Thoracic aorta (tissue), 2 donors: ENCODE measurements at places on chromosomes 7 and 10.

DNA sequence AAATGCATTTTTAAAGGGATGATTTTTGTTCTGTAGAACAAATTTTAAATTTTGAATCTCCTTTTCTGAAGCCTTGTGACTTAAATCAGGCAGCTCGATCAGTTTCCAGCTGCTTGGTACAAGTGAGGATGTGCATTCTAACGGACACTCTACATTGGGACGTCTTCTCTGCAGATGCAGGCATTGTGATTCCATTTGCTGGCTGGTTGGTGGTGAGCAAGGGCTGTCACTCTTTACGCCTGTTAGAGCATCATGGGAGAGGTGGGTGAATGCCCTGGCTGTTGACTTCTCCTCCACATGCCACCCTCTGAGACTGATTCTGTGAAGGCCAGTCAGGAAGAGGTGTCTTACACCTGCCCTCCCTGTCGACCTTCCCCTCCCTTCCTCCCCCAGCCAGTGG lies 240.5 kb upstream of the RNF32 start:
- H3K4me1 ChIP-seq = no peaks in the 10 kb centered on the region
- DNase-seq = no peak
- no peak overlapping the region for H3K27ac ChIP-seq
- no peaks in the 10 kb centered on the region for H3K27me3 ChIP-seq

DNA sequence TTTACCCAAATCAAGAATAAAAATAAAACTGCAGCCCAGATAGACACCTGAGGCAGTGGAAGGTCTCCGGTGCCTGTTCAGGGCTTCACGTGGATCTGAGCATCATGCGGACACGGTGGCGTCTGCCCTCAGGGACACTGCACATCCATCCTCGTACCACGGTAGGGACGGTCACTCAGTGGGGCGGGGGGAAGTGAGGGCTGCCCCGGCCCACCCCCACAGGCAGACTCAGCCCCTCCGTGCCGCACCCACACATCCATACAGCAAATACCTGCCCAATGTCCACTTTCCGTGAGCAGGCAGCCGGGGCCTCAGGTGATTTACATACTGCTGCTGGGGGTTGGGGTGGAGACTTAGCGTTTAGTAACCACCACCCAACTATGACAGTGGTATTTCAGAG lies 207.8 kb downstream of the DIP2C start:
- H3K36me3 ChIP-seq = no peaks in the 10 kb centered on the region
- H3K27ac ChIP-seq = no peak overlapping the region
- H3K4me3 ChIP-seq = no peak overlapping the region
- no peak for DNase-seq
- H3K27me3 ChIP-seq = no peaks in the 10 kb centered on the region

- H3K27me3 ChIP-seq = no peaks in the 10 kb centered on the region
- no peaks in the 10 kb centered on the region for H3K36me3 ChIP-seq
- DNase-seq = no peak
- peak overlapping the region; percentile 100 for H3K27ac ChIP-seq
- H3K4me3 ChIP-seq = peak overlapping the region; percentile 93
- H3K4me1 ChIP-seq = peaks cover 23% of the 10 kb centered on the region
These were observed 4.0 kb downstream of the MXI1 start for GRCh38 chr10:110211465-110211843.

DNA sequence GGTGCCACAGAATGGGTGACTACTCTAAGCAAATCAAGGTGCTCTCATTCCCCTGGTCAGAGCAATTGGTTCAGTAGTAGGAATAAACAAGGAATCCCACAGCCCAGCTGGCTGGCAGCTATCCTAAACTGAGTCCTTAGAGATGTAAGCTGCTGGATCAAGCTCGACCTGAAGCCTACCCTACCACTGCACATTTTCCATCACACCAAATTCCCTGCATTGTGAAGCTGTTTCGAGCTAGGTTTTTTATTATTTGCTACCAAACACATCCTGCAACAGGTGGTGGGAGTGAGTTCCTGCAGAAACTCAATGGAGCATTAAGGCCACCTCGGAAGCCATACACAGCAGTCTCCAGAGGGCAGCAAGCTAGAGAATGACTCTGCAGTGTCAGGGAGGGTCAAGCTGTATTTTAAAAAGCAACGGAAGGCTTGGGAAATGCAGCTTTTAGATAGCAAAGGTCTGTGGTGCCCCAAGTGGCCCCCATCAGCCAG lies 33.7 kb upstream of the TNRC18 start:
- H3K27me3 ChIP-seq = no peaks in the 10 kb centered on the region
- DNase-seq = no peak
- no peaks in the 10 kb centered on the region for H3K4me1 ChIP-seq
- no peak overlapping the region for H3K27ac ChIP-seq
- no peaks in the 10 kb centered on the region for H3K36me3 ChIP-seq

GRCh38 chr10:113137941-113138685 lies 188.1 kb downstream of the TCF7L2 start:
- H3K4me1 ChIP-seq = peaks cover 34% of the 10 kb centered on the region
- H3K4me3 ChIP-seq = no peak overlapping the region
- peaks cover 3% of the 10 kb centered on the region for H3K36me3 ChIP-seq
- H3K27me3 ChIP-seq = no peaks in the 10 kb centered on the region
- no peak overlapping the region for H3K27ac ChIP-seq

- H3K36me3 ChIP-seq = no peaks in the 10 kb centered on the region
- no peaks in the 10 kb centered on the region for H3K27me3 ChIP-seq
- no peak for DNase-seq
- no peak overlapping the region for H3K4me3 ChIP-seq
- H3K27ac ChIP-seq = no peak overlapping the region
These were observed 194.0 kb upstream of the MGMT start for GRCh38 chr10:129272866-129273650.

DNA sequence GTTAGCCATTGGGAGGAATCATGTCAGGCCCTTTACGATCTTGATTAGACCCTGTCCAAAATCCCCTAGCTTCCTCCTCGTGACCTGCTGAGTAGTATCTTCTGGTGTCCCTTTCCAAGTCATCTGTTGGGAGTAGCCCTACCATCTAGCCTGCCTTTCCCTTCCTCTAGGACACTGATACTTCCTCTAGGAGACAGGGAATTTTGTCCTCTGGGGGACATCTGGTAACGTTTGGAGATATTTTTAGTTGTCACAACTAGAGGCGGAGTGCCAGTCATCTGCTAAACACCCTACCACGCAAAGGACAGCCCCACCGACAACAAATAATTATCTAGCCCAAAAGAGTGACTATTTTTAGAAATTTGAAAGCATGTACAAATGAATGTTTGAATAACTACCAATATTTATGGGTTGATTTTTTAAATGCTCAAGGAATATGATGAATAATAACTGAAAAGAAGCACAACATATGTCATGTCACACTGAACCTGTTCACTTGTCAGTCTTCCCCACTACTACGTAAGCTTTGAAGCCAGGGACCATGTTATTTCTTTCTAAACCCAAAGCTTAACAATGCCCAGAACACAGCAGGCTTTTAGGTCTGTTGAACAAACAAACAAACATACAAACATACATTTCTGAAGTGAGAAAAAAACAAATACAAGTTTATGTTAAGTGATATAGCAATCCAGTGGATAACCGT lies 105.9 kb downstream of the ARHGAP12 start:
- no peaks in the 10 kb centered on the region for H3K27me3 ChIP-seq
- H3K4me3 ChIP-seq = no peak overlapping the region
- no peak overlapping the region for H3K27ac ChIP-seq
- no peaks in the 10 kb centered on the region for H3K36me3 ChIP-seq
- peaks cover 13% of the 10 kb centered on the region for H3K4me1 ChIP-seq

GRCh38 chr7:46150202-46150601 lies 229.1 kb upstream of the IGFBP3 start:
- no peaks in the 10 kb centered on the region for H3K27me3 ChIP-seq
- no peak overlapping the region for H3K4me3 ChIP-seq
- no peak overlapping the region for H3K27ac ChIP-seq
- H3K4me1 ChIP-seq = peaks cover 9% of the 10 kb centered on the region
- no peaks in the 10 kb centered on the region for H3K36me3 ChIP-seq

DNA sequence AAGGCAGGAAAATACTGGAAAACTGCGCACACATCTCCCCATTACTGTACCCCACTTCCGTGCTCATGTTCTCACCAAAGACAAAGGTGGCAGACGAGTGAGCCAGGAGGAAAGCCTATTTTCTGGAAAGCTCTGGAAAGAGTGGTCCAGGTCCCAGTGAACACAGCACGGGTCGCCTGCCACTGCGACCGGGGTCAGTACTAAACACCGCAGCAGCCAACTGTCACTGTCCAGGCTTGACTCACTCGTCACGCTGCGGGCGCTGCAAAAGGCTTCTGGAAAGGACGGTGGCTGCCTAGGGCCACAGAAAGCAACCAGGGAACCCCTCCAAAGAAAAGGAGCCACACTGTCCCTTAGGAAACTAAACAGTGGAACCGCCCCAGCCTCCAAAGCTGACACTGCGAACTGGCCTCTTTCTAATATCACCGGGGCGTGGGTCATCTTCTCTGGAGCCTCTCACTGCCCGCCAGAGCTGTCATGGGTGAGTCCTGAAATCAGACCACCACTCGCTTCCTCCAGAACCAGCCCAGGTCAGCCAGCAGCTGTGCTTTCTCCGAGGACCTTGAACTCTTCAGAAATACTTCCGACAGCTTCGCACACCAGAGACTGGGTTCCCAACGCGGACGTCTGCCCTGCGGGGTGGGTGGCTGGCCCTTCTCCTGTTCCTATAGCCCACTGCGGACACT lies 4.0 kb downstream of the RADIL start:
- H3K27ac ChIP-seq = no peak overlapping the region
- no peaks in the 10 kb centered on the region for H3K36me3 ChIP-seq
- H3K4me3 ChIP-seq = no peak overlapping the region
- no peak for DNase-seq

GRCh38 chr7:105776986-105777910 lies 99.2 kb downstream of the ATXN7L1 start:
- no peak overlapping the region for H3K27ac ChIP-seq

GRCh38 chr7:87512906-87513305 lies 37.4 kb upstream of the ABCB4 start:
- H3K4me1 ChIP-seq = no peaks in the 10 kb centered on the region
- no peaks in the 10 kb centered on the region for H3K27me3 ChIP-seq
- no peak overlapping the region for H3K4me3 ChIP-seq
- no peak for DNase-seq
- H3K36me3 ChIP-seq = no peaks in the 10 kb centered on the region
- H3K27ac ChIP-seq = no peak overlapping the region

DNA sequence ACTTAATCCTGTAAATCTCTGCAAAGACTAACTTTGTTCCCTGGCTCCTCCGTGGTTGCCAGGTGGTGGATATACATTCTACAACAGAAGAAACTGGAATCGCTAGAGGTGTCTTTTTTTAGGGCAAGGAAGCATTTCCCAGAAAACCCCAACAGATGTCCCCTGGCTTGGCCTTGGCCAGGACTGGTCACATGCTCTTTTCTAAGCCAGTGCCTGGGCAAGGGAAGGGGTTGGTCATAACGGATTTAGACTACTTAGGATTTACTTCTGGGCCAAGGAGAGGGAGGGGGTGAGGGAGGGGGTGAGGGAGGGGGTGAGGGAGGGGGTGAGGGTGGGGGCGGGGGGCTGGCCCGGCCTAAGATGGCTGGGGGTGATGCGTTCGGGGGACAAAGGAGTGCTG lies 105.7 kb downstream of the SNX10 start:
- DNase-seq = no peak
- peaks cover 16% of the 10 kb centered on the region for H3K4me1 ChIP-seq
- no peak overlapping the region for H3K27ac ChIP-seq
- no peak overlapping the region for H3K4me3 ChIP-seq
- no peaks in the 10 kb centered on the region for H3K27me3 ChIP-seq

DNA sequence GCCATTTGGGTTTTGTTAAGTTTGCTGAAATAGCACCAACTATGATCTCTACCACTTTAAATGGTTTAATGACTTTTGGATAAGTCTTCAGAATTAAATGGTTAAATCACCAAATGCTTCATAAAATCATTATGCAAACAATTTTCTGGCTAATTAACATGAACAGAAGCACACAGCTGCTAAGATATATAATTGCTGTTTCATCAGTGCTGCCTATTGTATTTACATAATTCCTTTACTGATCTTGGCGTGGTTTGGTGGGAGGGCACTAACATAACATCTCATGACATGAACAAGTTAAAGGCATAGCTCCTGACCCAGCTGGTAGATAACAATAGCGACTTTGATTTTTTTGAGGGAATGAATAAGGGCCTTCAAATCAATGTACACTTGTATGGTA lies 94.1 kb downstream of the FZD1 start:
- no peaks in the 10 kb centered on the region for H3K36me3 ChIP-seq
- no peak for DNase-seq
- no peaks in the 10 kb centered on the region for H3K27me3 ChIP-seq
- no peaks in the 10 kb centered on the region for H3K4me1 ChIP-seq

DNA sequence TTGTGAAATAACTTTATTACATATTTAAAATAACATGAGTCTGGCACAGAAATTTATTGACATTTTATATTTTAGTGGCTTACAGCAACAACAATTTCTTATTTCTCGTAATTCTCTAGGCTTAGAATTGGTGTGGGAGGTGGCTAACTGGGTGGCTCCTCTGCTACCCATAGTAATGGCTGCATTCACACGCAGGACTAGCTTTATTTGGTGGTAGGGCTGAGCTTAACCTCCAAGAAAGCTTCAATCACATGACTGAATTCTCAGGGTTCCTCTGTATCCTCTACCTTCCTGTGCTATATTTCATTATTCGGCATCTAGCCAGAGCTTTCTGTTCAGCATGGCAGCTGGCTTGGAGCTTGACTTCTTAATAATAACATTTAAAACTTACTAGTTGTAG lies 138.8 kb downstream of the ZWINT start:
- no peaks in the 10 kb centered on the region for H3K27me3 ChIP-seq
- H3K27ac ChIP-seq = no peak overlapping the region
- H3K4me1 ChIP-seq = no peaks in the 10 kb centered on the region
- no peak for DNase-seq
- no peak overlapping the region for H3K4me3 ChIP-seq
- H3K36me3 ChIP-seq = no peaks in the 10 kb centered on the region

DNA sequence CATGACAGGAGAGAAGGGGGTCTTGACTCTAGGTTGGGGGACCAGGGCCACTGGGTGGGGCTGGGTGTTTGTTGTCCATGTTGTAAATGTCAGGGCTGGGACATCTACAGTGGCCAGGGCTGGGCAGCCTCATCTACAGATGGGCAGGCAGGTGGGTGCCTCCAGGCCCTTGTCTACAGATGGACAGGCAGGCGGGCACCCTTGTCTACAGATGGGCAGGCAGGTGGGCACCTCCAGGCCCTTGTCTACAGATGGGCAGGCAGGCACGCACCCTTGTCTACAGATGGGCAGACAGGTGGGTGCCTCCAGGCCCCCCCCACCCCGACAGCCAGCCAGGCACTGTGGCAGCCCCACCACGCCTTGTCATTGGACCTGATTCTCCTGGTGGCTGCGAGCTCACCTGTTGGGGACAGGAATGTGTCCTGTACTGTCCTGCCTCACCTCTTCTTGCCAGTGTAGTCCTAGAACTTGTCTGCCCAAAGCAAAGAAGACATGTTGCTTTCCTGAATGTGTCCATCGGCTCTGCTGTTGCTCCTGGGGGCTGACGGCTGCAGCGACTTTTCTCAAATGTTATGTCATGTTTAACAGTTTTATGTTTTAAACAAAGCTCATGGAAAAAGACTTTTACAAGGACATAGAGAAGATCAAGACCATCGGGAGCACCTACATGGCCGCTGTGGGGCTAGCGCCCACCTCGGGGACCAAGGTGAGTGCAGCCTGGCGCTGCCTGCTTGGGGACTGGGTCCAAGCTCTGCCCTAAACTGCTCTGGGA lies 129.9 kb downstream of the ADCY1 start:
- no peak for DNase-seq
- H3K4me3 ChIP-seq = no peak overlapping the region
- no peaks in the 10 kb centered on the region for H3K36me3 ChIP-seq

GRCh38 chr7:111470998-111471397 lies 91.3 kb downstream of the IMMP2L start:
- H3K27ac ChIP-seq = no peak overlapping the region
- H3K4me1 ChIP-seq = no peaks in the 10 kb centered on the region
- DNase-seq = no peak
- no peaks in the 10 kb centered on the region for H3K27me3 ChIP-seq
- no peak overlapping the region for H3K4me3 ChIP-seq
